Fibroblast of villous mesenchyme (primary cell): ENCODE measurements at places on chromosomes 5 and 9.

DNA sequence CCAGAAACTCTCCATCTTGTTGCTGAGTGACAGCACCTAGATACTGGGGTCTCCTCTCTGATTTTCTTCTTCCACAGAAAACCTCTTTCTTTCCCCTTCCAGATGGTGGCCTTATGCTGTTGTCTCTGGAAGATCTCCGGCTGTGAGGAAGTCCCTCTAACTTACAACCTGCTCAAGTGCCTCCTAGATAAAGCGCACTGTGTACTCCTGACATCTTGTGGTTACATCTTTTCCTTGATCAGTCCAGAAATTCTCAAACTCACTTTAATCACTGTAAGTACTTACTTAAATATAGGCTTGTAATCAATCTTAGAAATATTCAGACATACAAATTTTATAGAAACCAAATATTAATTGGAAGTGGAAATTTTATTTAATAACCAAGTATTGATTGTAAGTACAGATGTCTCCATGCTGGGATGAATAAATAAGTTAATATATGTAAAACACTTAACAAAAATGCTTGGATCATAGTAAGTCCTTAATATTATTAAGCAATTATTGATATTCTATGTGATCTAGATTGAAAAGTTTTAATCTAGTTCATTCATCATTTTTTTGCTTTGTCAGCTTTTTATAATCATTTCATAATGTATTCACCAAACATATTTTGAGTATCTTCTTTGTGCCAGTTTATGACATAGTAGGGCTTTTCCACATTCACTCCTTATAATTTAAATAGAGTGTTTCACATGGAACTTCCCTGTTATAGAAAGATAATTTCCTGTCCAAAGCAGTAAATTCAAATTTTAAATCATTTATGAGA is 1381.4 kb upstream of the CDH6 start:
- no peak for DNase-seq

- DNase-seq: no peak
Measured at GRCh38 chr9:15711931-15712330, 159.1 kb downstream of the CCDC171 start.

DNA sequence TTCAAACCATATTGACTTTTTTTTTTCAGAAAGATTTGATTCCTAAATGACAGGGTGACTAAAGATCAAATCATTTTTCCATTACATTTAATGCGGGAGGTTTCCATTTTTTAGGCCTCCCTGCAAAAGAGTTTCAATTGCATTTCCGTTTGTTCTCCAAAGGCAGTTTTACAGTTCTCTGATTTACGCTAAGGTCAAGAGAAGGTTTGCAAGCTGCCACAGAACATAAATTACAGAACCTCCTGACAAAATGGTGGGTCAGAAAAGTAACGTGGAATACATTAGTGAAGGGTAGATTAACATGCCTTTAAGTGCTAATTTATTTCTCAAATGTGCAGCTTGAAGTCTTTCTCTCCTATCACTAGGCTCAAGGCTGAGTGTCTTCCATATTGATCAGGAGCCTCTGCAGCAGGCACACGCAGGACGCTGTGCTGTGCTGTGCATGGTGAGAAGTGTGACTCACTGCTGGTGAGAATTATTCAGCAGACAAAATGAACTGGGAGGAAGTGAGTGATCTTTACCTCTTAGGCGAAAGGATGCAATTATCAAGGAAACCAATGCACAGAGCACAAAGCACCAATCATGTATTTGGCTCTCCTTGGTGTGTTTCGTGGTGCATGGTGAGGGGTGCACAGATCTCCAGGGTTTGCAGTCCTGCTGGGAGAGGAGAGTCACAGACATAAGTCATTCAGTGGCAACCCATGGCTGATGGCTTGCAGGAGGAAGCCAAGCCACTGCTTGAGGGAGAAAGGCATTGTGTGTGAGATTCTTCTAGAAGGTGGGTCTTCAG is 136.3 kb downstream of the TENT4A start:
- no peak for DNase-seq

DNA sequence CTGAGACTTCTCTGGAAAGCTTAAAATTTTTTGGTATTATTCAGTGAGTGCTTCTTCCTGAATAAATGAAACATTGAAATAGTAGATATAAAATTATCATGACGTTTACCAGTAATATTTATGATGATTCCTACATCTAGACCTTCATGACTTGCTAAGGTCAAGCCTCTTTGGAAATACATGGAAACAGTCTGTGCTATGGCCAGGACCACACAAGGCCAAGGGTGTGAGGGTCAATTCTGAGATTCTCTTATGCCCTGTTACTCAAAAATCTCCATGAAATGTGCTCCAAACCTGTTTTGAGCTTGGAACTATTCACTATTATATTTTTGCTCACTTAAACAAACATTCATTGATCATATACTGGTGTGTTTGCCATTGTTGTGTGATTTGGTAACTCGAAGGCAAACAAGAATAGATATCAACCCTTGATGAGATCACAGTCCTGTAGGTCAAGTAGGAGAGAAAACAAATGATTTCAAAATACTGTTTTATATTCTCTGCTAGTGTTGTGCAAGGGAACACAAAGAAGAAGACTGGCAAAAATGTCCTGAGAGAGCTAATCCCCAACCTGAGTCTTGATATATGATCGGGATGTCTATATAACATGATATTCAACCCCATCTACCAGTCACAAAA is 1254.9 kb upstream of the DMAC1 start:
- no peak for DNase-seq

DNA sequence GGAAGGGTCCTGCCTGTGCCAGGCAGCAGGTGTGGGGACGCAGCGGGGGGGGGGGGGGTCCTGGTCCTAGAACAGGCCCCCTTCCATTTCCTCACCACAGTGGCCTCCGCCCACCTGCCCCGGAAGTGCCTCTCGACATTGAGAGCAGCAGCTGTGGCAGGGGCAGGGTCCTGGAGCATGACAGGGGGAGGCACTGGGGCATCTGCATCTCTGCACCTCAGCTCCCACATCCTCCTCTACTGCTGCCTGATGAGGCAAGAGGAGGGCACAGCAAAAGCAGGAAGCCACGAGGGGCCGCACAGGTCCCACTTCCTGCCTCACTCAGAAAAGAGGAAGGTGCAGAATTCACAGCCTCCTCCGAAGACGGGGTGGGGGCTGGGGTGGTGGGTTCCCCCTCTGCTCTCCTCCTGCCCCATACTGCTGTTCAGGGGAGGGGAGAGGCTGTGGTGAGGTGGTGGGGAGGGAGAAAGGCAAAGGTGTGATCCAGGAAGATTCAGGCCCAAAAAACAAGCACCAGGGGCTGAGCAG is 14.8 kb downstream of the AKNA start:
- DNase-seq: no peak

DNA sequence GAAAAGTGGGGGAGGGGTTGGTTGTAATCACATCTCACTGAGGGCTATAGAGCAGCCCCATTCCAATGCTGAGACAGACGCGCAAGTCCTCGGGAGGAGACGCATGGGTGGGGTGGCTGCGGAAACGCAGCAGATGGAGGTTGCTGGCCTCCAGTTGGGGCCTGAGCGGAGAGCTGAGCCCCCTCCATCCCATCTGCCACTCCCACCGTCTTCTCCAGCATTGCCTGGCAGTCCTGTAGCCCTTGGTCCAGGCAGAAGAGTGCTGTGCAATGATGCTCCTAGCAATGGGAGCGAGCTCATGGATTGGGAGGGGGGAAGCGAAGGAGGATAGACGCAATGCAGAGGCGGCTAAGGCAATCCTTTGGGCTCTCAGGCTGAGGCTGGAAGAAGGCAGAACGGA is 79.4 kb upstream of the GLRA1 start:
- DNase-seq: no peak

DNA sequence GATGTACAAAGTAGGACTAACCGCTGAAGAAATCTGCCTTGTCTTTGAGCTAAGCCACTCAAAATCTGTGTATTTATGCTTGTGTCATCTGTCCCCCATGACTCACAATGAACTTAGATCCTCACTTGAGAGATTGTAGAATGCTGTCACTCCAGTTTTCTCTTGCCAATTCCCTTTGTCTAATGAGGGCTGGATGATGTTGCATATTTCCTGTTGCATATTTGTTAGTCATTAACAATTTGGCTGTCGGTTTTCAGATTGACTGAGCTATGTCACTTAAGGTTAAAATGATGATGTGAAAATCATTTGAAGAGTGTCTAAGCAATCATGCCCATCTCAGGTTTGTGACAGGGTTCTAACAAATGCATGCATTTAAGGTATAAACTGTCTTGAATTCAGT is 481.7 kb downstream of the CDH10 start:
- no peak for DNase-seq

- no peak for DNase-seq
Measured at GRCh38 chr5:67221487-67222242, 25.1 kb upstream of the CD180 start.

DNA sequence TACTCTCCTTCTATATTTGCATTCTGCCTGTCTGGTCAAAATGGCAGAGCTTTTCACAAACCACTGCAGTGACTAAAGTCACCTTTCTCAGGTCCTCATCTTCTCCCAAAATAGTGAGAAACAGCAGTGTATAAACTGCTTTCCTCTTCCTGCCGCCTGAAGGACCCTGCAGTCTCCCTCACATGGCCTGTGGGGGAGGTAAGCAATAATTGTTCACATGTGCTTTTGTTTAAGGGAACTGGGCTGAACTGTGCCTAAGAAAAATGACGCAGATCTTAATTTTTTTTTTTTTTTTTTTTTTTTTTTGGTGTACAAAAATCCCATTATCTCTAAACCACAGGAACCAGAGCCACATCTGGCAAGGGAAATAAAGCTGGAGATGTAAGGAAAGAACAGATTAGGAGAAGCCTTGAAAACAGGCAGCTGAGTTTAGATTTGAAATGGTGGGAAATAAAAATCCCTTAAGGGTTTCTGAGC is 131.7 kb upstream of the VLDLR start:
- DNase-seq: peak; percentile 96

DNA sequence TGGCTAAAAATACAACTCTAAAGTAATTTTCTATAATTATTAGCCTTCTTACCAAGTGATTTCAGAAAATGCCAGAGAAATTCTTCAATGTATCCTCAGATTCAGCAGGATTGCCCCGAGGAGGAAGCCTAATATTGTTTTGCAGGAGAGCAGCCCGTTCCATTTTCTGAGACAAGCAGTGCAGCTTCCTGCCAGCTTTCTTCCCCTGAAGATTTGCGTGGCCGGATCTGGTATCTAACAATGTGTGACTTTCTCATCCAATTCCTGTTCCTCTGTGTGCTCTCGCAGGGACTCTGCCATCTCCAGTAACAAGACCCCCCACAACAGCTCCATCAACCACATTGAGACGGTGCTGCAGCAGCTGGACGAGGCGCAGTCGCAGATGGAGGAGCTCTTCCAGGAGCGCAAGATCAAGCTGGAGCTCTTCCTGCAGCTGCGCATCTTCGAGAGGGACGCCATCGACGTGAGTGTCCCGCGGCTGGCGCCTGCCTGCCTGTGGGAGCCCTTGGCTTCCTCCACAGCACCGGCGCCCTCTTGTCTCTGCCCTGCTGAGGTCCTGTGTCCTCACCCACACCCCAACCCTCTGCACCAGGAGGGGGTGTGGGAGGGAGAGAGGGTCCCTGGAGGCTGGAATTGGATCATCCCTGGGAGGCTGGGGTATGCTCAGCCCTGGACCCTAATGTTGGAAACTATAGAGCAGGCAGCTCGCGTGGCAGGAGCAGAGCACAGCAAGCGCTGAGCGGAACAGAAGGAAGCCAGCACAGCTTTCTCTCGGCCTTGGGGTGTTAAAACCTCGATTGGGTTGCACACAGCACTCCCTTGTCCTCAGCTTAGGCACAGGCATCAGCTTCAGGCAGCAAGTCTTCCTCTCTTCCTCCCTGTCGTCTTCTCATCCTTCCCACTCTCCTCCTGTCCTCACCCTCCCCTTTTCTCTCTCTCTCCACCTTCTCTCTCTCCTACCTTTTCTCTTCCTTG is 216.2 kb downstream of the TRIO start:
- DNase-seq: no peak

DNA sequence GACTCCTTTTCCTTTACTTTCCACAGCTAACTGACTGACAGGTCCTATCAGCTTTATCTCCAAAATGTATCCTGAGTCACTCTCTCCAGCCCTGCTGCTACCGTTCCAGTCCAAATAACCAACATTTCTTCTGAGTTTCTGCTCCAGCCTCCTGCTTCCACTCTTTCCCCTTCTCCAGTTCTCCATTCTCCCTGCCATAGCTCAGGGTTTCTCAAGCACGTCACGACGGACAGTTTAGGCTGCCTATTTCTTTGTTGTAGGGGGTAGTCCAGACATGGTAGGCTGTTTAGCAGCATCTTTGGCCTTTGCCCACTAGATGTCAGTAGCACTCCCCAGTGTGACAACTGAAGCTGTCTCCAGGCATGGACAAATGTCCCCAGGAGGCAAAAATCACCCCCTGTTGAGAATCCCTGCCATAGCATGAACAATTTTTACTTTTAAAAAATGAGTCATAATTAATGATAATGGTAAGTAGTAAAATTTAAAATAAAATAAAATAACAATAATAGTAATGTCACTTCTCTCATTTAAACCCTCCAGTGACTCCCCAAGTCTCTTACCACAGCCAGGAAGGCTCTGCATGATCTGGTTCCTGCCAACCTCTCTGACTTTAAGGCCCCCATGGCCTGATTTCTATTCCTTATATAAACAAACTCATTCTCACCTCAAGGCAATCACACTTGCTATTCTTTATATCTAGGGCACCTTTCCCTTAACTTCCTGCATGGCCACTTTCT is 105.4 kb upstream of the FER start:
- DNase-seq: peak; percentile 70

DNA sequence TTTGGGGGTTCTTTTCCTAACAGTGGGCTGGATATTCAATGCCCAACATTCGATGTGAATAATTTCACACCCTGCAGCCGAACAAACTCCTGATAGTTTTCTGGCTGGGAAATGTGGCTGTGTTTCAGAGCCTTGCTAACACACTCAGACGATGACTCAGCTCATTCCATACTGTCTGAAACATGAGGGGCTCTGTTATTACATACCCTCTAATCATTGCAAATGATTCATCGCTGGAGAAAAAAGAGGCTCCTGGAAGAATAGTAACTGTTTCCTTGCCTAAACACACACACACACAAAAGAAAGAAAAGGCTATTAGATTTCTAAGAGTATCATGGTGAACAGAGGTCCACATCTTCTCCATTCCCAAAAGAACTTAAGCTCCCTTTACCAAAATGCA is 75.8 kb downstream of the OXCT1 start:
- peak; percentile 92 for DNase-seq

DNA sequence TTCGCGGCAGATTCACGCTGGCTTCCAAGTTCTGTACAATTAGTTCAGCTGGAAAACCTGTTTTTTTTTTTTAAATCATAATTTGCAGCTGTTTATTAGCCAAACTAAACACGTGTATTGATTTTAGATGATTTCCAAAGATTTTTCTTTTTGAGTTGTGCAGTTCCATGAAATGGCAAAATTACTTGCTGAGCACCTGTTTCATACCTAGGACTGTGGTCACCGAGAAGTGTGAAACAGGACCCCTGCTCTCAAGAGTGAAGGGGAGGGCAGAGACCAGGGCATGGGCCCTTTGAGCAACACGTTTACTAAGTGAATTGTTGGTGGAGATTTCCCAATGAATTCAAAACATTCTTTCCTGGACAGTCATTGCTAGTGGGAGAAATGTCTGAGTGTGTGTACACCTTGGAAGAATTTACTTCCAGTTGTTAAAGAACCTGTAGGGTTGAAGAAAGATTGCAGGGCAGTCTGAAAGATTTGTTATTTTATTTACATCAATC is 688 bp downstream of the SNX24 start:
- DNase-seq: peak; percentile 63
